Stimulated activated CD4-positive, alpha-beta T cell treated with anti-CD3 and anti-CD28 coated beads, Interleukin-15, amount 100 ng/mL, for 48 hours (primary cell): ENCODE measurements at places on chromosomes 5 and 9.
A peak's percentile ranks its signal among the peaks of the same experiment; 100 is the strongest.

- no peak for DNase-seq
Measured at GRCh38 chr5:150559088-150559487, 51.2 kb downstream of the NDST1 start.

DNA sequence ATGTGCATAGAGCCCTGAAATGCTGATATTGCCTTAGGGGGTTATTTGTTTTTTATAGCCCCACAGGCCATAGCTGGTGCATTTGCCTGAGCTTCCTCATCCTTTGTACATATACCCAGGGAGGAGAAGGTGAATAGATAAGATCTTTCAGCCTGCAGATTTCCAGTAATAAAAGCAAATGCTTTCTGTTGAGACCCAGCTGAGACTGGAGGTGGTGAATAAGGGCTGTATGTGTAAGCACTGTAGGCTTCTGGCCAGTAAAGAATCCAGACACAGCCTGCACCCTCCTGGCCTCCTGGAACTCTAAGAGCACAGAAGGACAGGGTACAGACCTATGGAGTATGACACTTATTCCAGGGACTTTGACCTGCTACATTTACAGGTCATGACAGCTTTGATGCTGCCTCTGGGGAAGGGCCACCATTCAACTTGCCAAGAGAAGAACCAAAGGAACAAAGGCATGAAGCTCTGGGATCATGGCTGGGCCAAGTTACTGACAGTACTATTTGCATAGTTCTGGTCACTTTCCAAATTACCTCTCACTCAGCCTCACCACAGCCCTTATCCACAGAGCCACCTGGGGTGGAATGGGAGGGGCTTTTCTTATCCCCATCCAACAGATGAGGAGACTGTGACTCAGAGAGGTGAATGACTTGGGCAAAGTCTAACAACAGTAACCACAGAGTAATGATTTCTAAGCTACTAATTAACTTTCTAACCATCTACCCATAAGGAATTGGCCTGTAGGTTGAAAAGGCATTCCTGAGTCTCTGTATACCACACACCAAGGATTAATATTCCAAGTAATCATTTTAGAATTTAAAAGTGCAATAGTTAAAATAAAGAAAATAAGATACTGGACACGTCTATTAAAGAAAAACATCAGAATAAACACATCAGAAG is 604.5 kb upstream of the KLF4 start:
- no peak for DNase-seq

GRCh38 chr5:79490323-79490936 is 23.5 kb downstream of the HOMER1 start:
- no peak for DNase-seq

DNA sequence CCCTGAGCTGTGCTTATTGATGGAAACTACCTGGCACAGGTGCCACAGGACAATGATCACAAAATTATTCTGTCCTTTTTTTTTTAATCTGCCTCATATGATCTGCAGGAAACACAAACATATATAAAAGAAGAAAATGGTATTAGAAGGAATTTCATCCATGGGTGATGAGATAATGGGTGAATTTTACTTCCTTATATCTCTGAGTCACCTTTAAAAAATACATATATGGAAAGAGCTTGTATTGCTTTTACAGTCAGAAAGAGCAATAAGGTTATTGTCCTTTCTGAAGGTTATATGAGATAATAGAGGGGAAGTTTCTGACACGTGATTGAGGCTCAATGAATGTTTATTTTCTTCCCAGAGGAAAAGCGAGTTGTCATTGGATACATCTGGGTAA is 31.6 kb downstream of the NEURL1B start:
- DNase-seq, result no peak

- DNase-seq, result no peak
Measured at GRCh38 chr5:55973296-55973695, 21.5 kb downstream of the IL6ST start.

DNA sequence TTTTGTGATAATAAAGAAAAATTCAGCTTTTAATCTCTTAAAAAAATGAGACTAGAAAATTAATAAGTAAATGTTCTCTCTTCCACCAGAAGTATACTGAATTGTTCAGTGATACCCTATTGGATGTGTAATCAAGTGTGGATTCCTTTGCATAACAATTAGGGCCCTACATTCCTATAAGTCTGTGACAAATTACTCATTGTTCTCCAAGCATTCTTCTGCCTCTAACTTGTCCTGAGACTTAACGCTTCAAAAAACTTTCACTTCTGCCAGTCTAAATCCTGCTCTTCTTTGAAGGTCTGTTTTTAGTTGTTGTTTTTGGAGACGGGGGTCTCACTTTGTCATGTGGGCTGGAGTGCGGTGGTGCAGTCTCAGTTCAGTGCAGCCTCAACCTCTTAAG is 9.2 kb upstream of the DDX46 start:
- DNase-seq, result no peak

GRCh38 chr5:132052520-132052919 is 7.9 kb upstream of the IL3 start:
- no peak for DNase-seq

DNA sequence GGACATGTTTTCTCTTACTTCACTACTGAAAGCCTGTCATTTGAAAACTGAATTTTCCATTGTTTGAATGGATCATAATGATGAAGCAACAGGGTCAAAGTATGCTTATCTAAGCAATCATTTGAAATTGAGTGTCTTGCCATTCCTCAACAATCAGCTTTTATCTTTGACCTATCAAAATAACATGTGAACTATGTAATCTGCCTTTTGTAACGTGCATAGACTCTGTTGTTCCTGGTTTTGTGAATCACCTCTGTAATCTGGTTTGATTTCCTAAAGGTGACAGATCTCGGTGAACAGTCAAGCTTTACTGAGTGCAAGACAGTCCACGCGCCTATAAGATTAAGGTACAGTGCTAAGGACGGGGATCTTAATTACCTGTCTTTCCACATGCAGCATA is 3.3 kb downstream of the MEF2C start:
- DNase-seq, result no peak

- DNase-seq, result no peak
Measured at GRCh38 chr5:72537166-72537565, 30.0 kb upstream of the ZNF366 start.

- DNase-seq, result no peak
Measured at GRCh38 chr5:90144625-90145327, 264.8 kb downstream of the CETN3 start.

GRCh38 chr5:122330881-122331280 is 18.8 kb downstream of the SNCAIP start:
- DNase-seq, result no peak

DNA sequence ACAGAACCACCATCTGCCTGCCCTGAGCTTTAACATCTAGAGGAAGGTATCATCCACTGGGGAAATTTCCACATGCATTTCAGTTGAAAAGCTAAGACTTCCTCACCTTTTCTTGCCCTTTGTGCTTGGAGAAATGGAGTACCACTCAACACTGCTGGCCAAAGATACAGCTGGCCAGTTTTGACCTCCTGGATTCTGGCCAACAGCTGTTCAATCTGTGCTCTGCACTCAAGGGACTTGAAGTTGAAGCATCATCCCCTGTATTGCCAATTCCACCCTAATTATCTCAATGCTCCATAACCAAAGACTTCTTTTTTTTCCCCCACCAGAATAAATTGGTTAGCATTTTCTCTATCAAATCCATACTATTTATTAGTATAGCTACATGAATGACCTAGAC is 70.4 kb upstream of the PRDM9 start:
- no peak for DNase-seq

DNA sequence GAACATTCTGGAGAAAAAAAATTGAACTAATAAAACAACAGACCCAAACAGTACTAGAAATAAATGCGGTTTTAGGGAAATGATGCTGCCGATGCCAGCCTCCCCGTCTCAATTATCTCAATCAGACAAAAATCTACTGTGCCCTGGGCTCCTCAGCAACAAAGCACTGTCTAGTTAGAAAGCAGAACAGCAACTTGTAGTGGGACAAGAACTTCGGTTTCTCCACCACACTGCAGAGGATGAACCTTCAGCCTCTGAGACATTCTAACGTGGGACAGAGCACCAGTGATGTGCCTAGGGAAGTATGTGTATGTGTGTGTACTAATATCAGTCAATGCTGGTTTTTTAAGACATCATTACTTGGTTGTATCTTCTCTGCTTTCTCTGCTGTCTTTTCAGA is 11.1 kb upstream of the CAST start:
- no peak for DNase-seq

- DNase-seq, result no peak
Measured at GRCh38 chr9:137506702-137507171, 43.5 kb downstream of the PNPLA7 start.

DNA sequence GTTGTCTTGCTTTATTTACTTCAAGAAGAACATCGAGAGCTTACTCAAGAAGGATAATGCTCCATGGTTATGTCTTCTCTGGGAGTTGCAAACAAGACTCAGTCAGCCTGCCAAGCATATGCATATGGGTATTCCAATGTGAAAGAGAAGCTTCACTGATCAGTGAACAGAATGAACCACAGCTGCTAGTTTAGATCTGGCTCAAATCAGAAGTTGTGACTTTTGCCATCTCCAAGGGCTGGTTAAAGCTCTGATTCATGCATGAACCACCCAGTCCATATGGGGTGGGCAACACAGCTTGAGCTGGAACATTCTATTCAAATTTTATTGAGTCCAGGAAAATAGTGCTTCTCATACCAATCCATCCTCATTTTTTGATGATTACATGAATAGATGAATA is 50.0 kb downstream of the ATPSCKMT start:
- no peak for DNase-seq

DNA sequence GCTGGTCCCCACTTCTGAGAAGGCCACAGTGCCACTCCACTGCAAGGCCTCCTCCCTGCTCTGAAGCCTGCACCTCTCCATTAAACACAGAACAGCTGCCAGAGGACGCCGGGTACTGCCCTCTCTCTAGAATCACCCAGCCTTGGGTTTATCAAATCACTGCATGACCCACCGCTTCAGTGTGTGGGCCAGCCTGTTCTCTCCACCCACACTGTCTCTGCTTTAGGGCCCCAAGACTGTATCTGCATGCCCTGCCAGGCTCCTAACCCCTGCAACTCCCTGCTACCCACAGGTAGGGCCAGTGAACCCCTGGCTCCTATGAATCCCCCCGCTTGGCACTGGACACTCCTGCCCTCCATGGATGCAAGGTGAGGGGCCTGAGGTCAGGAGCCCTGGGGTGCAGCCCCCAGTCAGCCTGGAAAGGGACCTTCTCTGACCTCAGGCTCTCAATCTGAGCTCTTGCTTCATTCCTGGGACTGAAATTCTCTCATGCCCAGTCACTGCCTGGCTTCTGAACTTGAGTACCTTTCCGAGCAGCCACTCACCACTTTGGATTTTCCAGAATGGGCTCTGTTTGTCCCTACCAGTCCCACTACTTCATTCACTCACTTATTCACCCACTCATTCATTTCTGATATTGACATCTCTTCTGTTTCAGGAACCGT is 206.3 kb downstream of the GABBR2 start:
- no peak for DNase-seq

- DNase-seq, result no peak
Measured at GRCh38 chr5:9362600-9362999, 183.3 kb downstream of the SEMA5A start.

GRCh38 chr5:132814503-132815294 is 1.6 kb downstream of the SOWAHA start:
- DNase-seq, result no peak

GRCh38 chr5:160937570-160937969 is 85.6 kb upstream of the ATP10B start:
- no peak for DNase-seq

DNA sequence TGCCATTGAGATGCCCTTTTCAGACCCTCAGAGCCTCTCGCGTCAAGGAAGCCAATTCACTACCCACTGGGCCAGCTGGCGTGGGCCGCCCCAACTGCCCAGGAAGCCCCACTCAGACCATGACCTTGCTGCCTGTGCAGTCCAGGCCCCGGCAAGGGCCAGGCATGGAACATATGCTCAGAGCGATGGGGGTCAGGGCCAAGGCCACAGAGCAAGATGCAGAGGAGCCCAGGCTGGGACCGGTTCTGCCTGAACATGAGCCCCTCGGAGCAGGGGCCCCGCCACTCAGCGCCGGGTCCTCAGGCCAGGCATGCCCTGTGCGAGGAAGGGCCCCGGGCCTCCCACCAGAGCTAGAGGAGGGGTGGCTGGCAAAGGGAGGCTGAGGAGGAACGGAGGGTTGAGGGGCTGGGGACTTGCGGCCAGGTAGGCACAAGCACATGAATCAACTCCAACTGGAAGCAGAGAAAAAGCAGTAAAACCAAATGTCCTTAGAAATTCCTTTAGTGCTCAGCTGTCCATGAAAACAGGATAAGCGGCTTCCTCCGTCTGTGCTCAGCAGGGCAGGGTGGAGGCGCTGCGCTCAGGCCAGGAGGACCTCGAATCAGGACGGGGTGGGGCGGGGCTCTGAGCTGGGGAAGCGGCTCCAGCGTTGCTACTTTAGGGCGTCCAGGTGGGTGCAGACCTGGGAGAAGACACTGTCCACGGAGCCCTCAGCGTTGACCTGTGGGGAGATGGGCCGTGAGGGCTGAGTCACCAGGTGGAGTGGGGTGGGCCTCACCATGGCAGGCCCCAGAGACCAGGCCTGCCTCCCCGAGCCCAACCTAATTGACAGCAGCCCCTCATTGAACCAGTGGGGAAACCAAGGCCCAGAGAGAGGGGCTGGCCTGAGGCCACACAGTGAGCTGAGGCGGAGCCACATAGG is 9.9 kb downstream of the AK1 start:
- DNase-seq, result no peak

- peak; percentile 36 for DNase-seq
Measured at GRCh38 chr5:132751444-132751843, 4.2 kb downstream of the CCNI2 start.

DNA sequence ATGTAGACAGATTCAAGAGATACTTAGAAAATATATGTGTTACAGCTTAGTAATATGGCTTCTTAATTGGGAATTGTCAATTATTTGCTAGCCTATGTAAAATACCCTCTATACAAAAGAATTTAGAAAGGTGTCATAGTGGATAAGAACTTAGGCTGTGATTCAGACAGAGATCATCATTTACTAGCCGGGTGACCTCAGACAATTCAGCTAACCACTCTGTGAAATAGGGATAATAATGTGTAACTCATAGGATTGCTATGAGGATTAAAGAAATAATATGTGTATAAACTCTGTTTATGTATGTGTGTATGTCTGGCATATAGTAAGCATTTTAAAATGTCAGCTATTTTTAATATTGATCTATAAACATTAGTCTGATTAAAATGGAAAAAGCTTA is 5.9 kb upstream of the LARS1 start:
- no peak for DNase-seq
